NCI-H526 treated with DMSO at 0.1 percent for 48 hours (cell line): ENCODE measurements at places on chromosomes 2 and 18.

- DNase-seq: no peak
Measured at GRCh38 chr2:207363761-207364290, 165.9 kb upstream of the CREB1 start.

DNA sequence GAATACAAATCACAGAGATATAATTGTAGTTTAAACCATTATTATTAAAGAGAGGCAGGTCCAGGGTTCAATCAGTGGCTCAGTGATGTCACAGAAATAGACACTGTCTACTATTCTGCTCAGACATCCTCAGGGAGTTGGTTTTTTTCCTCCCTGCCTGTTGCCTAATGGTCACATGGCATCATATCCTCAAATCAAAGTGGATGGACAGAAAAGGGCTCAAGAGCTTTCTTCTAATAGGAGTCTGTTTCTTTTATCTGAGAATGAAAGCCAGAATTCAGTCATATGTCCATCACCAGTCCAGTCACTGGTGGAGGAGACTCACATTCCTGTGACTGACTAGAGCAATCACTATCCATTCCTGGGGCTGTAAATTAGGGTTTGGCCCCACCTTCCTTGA lies 27.9 kb upstream of the EPC2 start:
- DNase-seq: no peak

DNA sequence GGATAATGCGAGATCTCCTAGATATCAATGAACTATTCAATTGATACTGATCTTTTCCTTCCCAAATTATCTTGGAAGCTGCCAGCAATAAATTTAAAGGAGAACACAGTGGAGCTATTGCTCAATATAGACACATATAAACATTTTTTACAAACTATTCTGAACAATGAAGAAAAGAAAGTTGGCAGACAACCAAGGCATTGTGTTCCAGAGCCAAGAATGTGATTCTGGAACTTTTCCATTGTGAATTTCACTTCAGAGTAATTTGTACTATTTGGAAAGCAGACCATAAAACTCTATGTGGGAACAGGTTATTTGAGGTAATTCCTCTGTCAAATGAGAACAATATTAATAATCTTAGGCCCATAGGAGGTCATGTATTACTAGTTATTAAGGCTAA lies 588.2 kb downstream of the IRS1 start:
- no peak for DNase-seq

- no peak for DNase-seq
Measured at GRCh38 chr2:221283896-221284545, 288.1 kb downstream of the EPHA4 start.

- DNase-seq: no peak
Measured at GRCh38 chr18:54849683-54850082, 21.4 kb downstream of the RAB27B start.

DNA sequence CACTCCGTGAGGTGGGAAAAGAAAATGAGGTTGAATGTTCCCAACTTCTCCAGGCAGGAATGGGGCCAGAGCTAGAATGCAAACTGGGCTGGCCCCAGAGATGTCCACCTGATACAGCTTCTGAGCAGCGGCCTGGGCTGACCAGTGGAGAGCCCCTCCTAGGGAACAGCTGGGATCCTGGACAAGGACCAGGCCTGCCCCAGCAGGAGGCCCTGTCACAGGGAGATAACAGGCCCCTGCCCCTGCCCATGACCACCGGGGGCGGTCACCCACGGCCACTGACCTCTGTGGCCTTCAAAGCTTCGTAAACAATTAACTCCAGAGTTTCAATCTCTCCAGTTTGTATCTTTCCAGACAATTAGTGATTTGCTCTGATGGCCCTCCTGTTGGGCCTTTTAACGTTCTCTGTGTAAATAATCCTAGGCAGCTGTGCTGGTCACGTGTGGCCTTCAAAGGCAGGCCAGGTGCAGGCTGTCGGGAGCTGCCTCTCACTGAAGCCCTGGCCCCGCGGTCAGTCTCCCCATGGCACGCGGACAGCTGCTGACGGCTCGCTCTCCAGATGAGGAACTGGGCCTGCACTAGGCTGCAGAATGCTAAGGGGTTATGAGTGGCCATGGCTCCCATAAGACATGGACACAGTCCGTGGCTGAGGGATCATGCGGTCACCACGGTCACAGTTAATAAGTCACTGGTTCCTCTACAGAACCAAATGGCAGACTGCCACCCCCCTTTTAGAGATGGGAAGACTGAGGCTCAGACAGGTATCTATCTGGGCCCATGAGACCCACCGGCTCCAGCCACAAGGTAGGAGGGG lies 9.2 kb downstream of the HS6ST1 start:
- DNase-seq: peak; percentile 47

DNA sequence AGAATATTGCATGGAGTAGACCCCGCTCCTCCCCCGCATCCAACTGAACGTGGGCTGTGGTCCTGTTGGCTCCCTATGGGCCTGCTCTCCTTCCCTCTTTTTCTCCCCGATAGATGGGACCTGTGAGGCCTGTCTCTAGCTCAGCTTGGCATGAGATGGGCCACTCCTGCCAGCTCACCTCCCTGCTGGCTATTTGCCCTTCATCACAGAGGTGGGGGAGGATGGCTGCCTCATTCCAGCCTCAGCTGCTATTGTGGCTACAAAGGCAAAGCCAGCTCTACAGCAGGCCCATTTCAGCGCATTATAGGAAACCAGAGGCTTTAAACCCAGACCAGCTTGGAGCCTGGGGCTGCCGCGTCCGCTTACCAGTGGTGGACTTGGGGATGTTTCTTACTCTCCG lies 313.9 kb downstream of the GBX2 start:
- DNase-seq: no peak

- DNase-seq: no peak
Measured at GRCh38 chr2:50858156-50858555, 173.8 kb downstream of the NRXN1 start.

GRCh38 chr2:240127911-240128607 lies 8.0 kb downstream of the COPS9 start:
- DNase-seq: no peak

- no peak for DNase-seq
Measured at GRCh38 chr2:2010251-2010650, 265.9 kb upstream of the PXDN start.

GRCh38 chr2:166193407-166193806 lies 65.6 kb upstream of the SCN1A start:
- DNase-seq: no peak

- DNase-seq: no peak
Measured at GRCh38 chr2:27715318-27716210, 51.9 kb downstream of the SLC4A1AP start.

GRCh38 chr2:164145093-164145987 lies 409.5 kb upstream of the FIGN start:
- DNase-seq: no peak

DNA sequence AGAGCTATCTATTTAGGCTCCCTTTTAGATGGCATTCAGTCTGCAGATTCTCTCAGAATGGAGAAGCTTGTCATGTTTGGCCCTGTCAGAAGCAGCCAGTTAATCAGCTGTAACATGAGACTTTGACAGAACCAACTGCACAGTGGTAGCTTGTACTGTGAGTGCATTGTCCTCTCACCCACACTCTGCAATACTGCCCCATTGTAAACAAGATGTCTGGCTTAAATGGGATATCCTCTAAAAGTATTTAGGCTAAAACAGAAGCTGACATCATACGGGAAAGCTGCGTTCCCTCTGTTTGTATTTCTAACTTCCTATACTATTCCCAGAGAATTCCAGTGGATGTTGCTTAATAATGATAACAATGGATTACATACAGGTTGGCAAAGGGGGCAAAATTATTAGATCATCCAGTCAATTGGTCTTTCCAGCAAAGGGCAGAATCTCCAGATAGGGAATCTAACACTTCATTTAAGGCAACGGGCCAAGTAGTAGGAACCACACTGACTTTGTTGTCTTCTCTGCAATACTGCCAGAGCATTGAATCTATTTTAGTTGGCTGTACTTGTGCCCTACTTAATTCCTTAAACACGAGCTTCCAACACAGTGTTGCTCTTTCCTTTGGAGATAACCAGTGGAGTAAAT lies 15.4 kb upstream of the STAT4 start:
- DNase-seq: peak; percentile 75

DNA sequence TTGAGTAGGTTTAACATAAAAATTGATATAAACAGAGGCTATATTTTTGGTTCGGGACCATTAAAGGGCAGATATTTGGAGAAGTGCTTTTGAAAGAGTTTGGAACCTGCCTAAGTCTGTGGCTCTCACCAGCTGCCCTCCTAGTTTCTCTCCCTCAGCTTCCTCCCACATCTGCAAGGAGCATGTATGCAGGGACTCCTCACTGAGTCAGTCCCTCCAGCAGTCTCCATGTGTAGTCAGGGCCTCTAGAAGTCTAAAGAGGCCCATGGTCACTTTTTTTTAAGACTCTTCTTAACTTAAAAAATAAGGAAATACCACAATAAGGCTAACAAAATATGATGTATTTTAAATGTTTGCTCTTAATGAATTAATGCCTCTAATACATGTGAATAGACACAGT lies 220.0 kb upstream of the TANK start:
- DNase-seq: no peak

- no peak for DNase-seq
Measured at GRCh38 chr18:25278394-25278793, 73.6 kb downstream of the ZNF521 start.

GRCh38 chr2:128403814-128404708 lies 85.4 kb upstream of the HS6ST1 start:
- no peak for DNase-seq

DNA sequence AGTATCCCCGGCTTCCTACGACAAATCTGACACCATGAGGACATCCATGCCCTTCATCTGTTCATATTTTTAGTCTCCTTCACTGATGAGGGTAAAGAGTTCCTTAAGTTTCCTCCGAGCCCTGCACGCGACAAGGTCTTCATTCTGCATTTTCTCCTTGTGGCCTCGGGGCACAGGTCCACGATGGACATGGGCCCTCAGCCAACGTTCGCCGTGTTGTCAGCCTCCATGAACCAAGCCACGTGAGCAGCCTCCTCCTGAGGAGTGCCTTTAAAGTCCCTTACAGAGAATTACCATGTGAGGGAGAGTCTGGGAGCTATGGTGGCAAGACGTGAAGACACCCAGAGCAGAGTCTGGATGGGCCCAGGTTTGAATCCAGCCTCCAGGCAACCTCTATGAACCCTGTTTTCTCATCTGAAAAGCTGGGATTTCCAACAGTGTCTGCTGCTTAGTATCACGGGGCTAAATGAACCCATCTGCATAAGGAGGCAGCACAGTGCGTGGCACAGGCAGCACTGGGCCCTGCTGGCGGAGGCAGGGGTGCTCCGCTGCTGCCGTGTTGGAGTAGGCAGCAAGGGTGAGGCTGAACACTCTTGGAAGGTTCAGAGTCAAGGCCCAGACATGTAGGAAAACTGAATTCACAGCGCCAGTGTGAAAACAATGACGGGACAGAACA lies 54.1 kb downstream of the EIPR1 start:
- no peak for DNase-seq

DNA sequence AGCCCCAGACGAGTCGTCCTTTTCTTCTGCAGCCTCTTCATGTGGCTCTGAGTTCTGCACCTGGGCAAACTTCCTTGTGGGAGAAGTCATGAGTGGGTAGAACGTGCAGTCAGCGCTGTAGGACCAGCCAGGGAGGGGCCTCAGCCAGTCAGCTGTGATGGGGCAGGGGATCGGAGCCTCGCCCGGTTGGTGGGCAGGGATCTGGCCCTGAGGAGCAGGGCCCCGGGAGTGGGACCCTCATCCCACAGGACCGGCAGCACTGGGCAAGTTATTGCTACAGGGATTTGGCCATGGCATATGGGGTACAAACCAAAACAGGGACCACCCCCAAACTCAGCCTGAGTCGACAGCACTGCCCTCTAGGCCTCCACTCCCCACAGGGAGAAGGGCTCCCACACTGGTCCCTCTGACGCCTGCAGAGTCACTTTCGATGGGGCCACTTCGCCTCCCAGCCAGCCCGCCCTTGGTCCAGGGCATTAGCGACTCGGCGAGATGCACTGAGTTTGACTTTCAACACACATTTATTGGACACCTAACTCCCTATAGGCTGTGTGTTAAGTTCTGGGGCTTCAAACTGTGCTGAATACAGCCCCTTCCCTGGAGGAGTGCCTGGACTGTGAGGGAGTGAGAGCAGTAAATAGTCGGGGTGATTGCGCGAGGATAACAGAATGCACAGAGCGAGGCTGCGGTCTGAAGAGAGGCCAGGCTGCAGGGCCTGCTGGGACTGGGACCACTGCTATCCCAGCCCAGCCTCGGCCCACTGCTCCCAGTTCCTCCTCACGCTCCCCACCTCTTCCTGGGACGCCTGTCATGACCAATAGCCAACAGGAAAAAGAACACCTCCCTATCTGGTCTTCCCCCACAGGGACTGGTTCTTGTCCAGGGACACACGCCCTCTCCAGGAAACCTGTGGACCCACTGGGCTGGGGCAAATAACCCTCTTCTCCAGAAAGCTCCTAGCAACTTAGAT lies 55.9 kb downstream of the SDC1 start:
- no peak for DNase-seq

DNA sequence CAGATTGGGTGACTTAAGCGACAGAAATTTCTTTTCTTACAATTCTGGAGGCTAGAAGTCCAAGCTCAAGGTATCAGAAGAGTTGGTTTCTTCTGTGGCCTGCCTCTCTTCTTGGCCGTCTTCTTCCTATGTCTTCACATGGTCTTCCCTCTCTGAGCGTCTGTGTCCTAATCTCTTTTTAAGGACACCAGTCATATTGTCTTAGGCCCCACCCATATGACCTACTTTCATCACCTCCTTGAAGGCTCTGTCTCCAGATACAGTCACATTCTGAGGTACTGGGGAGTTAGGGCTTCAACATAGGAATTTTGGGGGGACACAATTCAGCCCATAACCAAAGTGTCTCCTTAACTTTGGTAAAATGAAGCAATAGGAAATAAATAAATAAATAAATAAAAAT lies 110.9 kb upstream of the EPC2 start:
- no peak for DNase-seq

GRCh38 chr2:225041207-225041850 lies 939 bp downstream of the DOCK10 start:
- DNase-seq: no peak

DNA sequence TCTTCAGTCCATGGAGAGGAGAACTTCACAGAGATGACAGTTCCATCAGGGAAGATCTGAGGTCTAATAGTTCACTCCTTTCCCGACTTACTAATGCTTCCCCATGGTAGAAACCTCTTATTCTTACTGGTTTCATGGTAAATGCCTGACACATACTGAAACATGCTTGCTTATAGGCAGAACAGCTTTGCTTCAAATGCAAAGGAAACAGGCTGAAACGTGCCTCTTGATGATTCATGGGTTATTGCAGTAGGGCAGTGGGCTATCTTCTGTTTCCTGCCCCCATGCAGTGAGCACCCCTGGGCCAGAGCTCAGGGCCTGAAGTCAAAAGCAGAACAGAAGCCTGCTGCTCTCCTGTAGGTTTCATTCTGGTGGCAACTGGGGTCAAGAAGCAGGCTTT lies 223.5 kb downstream of the RDH14 start:
- DNase-seq: no peak

DNA sequence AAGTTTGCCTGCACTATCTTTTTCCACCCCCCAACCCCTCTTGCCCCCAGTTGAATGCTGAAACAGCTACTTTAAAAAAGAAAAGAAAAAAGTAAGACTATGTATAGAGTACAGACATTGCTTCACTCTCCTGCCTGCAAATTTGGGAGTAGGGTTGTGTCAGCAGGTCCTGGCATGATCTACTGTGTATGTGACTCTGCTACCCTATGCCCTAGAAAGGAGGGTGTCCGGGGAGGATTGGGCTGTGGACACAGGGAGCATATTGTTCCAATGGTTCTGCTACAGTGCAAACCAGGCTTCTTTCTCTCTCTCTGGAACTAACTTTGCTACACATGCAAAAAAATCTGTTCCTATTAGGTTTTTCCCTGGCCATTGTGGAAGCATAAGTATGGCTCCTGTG lies 9.9 kb upstream of the ZEB2 start:
- no peak for DNase-seq
